ENCODE measurements at places on chromosomes 16 and 17.
A peak's percentile ranks its signal among the peaks of the same experiment; 100 is the strongest.

- DNase-seq: no peak
These were observed 24.0 kb downstream of the USP31 start for GRCh38 chr16:23125277-23125676.

DNA sequence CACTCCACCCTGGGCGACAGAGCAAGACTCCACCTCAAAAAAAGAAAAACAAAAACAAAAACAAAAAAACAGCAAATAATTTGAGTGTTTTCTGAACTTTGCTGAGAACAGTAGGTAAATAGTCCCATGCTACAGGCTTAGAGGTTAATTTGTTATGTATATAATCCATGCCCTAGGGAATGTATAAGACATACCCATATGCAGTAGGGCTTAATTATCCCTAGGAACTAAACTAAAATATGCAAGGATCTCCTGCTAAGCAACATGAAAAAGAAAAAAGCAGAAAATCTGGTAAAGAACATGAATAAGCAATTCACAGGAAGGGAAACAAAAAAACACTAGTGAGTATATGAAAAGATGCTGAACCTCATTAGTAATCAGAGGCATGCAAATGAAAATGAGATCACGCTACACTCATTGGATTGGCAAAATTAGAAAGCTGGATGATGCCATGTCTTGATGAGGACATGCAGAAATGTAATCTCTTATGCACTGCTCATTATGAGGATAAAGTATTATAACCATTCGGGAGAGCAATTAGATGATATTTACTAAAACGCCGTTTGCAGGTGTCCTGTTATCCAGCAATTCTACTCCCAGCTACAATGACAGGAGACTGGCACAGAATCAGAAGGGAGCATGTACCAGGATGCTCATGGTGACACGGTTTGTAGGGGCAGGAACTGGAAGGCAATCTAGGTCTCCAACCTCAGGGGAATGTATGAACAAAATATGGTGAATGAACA lies 5.6 kb downstream of the KCTD13 start:
- DNase-seq: no peak

- no peak for DNase-seq
These were observed 20.2 kb downstream of the HLF start for GRCh38 chr17:55284944-55285339.

DNA sequence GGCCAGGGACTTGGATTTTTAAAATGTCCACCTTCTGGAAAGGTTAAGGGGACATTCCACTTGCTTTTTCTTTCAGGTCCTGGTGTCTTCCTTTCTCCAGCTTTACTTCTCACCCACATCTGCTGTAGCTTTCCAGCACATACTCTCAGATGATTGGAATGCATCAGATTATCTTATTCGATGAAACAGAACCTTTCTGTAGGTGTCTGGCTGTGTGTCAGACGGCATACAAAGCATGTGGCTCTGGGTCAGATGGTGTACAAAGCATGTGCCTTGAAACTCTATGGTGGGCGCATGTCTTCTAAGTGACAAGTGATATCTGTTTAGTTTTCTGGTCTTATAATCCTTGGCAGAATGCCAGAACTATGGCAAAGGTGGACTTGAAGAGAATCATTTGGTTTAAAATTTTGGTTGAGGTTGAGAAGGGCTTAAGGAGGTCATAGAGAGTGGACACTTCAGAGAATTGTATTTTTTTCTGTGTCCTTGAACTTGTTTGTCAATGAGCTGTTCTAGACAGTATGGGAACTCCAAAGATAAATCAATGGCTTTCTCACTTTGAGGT lies 125.3 kb downstream of the FTO start:
- peak; percentile 5 for DNase-seq

DNA sequence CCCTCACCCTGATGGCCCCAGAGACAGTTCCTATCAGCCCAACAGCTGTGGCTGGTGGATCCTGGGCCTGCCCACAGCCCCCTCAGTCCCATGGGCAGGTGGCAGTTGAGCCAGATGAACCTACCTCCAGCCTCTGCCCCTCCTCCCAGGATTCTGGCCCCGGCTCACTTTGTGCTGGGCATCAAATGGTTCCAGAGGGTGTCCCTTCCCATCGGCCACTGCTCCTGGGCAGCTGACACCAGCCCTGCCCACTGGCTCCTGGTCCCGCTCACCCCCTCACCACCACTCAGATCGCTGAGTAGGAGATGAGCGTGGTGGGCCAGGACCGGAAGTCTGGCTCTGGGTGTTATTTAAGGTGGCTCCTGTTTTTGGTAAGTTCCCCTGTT lies 2.0 kb downstream of the TTYH2 start:
- no peak for DNase-seq

DNA sequence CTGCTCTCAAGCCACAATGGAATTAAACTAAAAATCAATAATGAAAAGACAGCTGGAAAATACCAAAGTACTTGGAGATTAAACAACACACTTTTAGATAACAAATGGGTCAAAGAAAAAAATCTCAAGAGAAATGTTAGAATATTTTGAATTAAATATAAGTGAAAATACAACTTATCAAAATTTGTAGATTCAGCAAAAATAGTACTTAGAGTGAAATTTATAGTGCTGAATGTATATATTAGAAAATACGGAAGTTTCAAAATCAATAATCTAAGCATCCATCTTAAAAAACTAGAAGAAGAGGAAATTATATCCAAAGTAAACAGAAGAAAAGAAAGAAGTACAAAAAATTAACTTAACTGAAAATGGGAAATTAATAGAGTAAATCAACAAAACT lies 179.2 kb upstream of the CDH11 start:
- no peak for DNase-seq

DNA sequence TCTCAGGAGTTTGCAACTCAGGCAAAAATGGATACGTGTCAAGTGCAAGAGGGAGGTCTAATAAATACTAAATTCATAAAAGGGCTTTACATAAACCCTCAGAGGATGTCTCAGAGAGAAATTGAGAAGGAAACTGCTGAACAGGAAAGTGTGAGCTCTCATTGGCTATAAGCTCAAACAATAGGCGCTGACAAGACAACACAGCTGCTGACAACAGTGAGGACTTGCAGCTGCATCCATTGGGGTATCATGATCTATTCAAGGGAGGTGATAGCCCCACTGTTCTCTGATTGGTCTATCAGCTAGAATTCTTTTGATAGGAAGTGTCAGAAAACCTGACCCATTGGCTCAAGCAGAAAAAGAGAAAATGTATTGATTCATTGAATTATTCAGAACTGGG lies 187.2 kb downstream of the CBLN1 start:
- no peak for DNase-seq

DNA sequence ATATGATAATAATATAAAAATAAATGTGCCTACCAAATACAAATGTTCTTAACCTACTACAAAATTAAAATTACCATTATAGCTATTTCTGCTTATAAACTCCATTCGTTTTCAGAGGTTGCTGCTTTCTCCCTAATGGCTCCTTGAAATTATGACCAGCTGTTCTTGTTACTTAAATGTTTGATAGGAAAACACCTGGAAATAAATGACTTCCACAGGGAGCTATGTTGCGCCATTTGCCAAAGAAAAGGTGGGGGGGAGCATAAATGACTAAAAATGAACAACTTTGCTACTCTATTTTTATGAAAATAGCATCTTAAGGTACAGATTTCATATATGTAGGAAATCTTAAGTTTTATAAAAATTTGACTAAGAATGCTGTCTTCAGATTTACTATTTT lies 157.5 kb upstream of the MON1B start:
- DNase-seq: no peak

DNA sequence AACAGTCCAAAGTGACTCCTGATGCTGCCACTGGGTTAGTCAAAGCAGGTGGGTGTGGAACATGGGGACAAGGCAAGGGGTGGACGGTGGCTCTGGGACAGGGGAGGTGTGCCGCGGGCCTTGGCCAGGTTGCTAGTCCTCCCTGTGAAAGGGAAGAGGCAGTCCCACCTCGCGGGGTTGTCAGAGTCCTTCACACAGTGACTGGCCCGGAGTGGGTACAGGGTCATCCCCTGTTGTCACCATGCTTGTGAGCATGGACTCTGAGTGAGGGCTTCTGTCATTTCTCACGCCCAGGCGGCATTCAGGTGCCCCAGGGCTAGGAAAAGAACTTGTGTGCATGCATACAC lies 3.1 kb upstream of the ZNF469 start:
- no peak for DNase-seq

- no peak for DNase-seq
These were observed 588 bp downstream of the METTL16 start for GRCh38 chr17:2511138-2511461.

- peak; percentile 68 for DNase-seq
These were observed 907 bp downstream of the TRAPPC2L start for GRCh38 chr16:88857728-88858339.

DNA sequence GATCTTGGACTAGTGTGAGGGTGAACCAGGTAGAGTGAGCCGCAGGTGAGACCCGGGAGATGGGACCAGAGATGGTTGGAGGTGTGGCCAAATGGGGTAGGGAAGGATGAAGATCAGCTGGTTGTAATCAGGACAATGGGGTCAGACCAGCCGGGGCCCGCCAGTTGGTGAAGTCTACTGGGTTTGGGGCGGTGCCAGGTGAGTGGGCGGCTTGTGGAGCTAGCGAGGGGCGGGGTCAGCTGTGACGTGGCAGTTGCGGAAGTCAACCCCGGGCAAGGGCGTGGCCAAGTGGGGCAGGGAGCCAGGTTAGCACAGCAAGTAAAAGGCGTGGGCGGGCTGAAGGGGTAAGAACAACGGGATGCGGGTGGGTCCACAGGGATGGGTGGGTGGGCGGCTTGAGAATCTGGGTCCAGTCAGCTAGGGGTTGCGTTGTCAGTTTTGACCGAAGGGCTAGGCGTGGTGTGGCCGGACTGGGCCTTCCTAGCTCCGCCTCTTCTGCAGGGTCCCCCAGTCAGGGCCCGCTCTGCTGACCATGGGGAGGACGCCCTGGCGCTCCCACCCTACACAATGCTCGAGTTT lies 25.5 kb upstream of the ALKBH5 start:
- DNase-seq: peak; percentile 74

GRCh38 chr16:79653373-79653891 lies 52.9 kb upstream of the MAF start:
- peak; percentile 73 for DNase-seq

- DNase-seq: peak; percentile 35
These were observed 12.1 kb downstream of the UBN1 start for GRCh38 chr16:4859190-4859899.

DNA sequence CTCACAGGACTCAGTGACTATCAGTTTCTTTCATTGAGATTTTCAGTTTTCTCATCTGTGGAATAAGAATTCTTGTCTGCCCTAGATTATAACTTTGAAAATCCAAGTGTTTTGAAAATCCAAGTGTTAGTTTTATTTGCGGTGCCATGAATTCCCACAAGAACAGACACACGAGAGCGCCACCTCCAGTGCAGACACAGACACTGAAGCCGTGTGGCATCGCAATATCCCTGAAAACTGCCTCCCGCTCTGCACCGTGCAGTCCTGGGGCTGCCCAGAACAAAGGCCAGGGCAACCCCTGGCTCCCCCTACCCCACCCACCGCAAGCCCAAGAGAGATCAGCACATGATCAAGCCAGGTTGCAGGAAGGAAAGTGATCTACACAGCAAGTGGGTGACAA lies 229.5 kb upstream of the ASIC2 start:
- DNase-seq: no peak

DNA sequence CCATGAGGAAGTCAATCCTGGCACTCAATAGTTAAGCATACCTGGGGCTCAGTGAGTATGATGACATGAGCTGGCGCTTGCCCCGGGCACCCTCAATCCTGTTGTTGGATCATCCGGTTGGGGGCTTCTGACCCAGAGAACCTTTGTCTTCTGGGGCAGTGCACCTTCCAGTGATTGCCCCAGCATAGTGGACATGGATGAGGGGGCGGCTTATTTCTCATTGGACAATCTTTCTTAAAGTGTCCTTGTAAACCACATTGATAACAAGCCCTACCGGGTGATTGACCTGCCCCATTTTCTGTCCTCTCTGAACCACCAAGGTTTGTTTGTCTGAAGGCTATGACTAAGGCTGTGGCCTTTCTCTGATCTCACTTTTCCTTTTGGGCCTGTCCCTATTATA lies 18.2 kb downstream of the IGSF6 start:
- no peak for DNase-seq

- DNase-seq: no peak
These were observed 2.8 kb downstream of the ADCY7 start for GRCh38 chr16:50269061-50269705.

GRCh38 chr17:64706224-64707049 lies 44.3 kb upstream of the SMURF2 start:
- DNase-seq: peak; percentile 86

DNA sequence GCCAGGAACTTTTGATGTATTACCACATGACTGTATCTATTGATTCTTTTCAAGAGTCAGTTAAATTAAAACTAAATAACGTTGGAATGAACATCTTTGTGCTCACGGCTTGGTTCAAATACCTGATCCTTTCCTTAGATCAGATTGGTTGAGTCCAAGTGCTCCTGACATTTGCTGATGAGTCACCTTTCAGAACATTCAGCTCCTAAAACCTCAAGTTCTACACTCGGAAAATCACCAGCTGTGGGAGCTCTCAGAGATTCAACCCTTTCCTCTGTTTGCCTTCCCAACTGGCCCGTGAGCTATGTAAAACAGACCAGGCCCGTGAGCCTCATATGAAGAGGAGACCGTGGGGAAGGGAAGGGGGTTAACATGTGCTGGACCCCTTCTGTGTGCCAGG lies 68.1 kb downstream of the RTN4RL1 start:
- peak; percentile 74 for DNase-seq

- DNase-seq: no peak
These were observed 13.6 kb downstream of the CDH16 start for GRCh38 chr16:66904846-66905632.

GRCh38 chr16:3946604-3947180 lies 66.2 kb upstream of the CREBBP start:
- no peak for DNase-seq

DNA sequence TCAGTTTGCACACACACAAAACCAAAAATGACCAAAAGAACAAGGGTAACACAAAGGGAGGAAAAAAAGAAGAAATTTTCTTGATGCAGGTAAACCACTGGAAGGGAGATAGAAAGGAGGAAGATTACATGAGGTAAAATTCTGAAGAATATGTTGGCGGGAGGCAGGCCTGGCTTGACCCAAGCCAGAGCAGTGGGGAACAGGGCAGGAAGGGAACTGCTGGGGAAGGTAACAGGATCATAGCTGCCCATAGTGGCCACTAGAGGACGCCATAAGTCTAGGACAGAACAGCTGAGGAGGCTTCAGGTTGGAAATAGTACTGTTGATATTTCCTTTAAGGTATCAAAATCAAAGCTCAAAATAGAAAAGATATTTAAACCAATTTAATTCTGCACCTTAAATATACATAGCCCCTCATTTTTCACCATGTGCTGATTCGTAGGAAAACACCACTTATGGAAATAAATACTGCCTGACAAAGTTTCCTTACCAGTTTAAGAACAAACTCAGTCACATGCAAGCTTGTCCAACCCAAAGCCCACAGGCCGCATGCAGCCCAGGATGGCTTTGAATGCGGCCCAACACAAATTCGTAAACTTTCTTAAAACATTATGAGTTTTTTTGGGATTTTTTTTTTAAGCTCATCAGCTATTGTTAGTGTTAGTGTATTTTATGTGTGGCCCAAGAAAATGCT lies 15.5 kb downstream of the VPS35 start:
- DNase-seq: peak; percentile 53

GRCh38 chr16:64397042-64397441 lies 724.8 kb downstream of the CDH11 start:
- DNase-seq: peak; percentile 61

All from RPMI7951 (cell line).